ENCODE measurements at places on chromosomes 2 and 18. TPM values are rescaled to one million over a fixed set of nuclear protein-coding genes. Genes with fewer than 3 reads are reported as not detected.

The DGKD gene
- total RNA-seq = 11.7 TPM

DNA sequence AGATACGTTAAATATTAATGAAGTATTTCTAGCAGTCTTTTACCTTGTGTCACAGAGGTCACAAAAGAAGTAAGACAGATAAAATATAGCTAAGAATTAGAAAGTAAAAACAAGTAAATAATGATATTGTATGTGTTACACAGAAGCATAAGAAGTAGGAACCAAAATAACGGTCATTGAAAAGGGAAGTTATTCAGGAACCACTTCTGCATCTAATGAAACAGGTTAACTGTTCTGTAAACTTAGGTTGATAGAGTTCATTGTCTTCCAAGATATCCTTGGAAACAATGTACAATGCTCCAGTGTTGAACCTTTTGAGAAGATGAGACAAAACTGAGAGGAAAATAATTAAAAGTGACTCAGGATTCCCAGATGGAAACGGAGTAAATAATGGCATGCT, 57.1 kb upstream of the CD302 start:
- no peak for DNase-seq

The ZAP70 gene
- not detected for total RNA-seq

The PIEZO2 gene
- total RNA-seq = not detected

GRCh38 chr2:233892793-233893192, 24.4 kb upstream of the TRPM8 start:
- DNase-seq = no peak

- peak; percentile 10 for DNase-seq
Measured at GRCh38 chr2:156947261-156947660, 310.2 kb upstream of the GALNT5 start.

DNA sequence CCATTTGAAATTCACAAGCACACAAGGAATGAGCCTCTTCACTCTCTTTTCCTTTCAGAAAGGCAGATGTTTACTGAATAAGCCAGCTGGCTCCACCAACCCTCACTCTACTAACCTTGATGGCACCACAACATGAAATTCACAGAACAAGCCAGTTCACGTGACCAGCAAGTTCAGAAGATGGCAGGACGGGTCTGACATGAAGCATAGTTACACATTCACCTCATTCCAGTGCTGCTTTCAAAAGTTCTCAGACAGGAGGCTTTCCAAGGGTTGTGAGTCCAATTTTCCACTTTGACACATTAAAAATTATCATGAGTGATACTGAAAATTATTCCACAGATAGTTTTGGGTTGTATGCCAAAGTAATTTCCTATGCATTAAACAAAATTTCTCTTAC, 74.2 kb upstream of the MBOAT2 start:
- no peak for DNase-seq

DNA sequence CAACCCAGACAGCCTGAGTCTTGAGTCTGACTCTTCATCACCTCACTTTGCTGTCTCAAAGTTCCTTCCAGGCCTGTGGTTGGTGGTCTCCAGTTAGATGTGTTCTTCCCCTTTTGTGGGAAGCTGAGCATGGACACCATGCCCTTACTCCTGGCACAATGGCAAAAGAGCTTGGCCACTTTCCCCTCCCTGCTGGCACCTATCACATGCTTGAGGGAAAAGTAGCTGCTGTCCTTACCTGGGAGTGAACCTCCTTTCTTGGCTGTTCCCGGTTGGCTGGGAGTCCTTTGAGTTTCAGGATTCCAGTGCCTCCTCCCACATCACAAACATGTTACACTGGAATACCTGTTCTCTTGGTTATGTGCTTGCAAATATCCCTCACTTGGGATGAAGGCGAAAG, 97.8 kb downstream of the GATA6 start:
- no peak for DNase-seq

DNA sequence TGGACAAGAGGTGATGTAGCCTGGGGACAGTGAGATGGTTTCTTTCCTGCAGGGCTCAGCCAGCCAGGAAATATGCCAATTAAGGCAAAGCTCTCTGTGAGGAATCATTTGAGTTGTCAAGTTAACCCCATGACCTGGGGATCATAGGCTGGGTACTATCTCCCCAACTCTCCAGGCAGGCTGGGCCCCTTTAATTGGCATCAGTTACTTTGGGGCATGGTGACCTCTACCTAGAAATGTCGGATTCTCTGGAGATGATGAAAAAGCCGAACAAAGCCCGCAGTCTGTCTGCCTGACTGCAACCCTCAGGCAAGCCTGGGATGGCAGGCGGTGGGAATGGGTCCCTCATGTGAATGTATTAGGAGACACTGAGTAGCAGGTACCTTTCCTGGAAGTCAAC, 193.5 kb upstream of the SMAD2 start:
- DNase-seq = no peak

The INSIG2 gene
- 9.6 TPM for total RNA-seq

- no peak for DNase-seq
Measured at GRCh38 chr18:57410749-57411148, 24.4 kb upstream of the ONECUT2 start.

- DNase-seq = no peak
Measured at GRCh38 chr2:212242724-212243123, 295.9 kb downstream of the ERBB4 start.

- DNase-seq = no peak
Measured at GRCh38 chr2:85514323-85514722, 24.6 kb upstream of the MAT2A start.

The ZBTB7C gene
- total RNA-seq = not detected

The MARCHF4 gene
- total RNA-seq = 48.9 TPM

DNA sequence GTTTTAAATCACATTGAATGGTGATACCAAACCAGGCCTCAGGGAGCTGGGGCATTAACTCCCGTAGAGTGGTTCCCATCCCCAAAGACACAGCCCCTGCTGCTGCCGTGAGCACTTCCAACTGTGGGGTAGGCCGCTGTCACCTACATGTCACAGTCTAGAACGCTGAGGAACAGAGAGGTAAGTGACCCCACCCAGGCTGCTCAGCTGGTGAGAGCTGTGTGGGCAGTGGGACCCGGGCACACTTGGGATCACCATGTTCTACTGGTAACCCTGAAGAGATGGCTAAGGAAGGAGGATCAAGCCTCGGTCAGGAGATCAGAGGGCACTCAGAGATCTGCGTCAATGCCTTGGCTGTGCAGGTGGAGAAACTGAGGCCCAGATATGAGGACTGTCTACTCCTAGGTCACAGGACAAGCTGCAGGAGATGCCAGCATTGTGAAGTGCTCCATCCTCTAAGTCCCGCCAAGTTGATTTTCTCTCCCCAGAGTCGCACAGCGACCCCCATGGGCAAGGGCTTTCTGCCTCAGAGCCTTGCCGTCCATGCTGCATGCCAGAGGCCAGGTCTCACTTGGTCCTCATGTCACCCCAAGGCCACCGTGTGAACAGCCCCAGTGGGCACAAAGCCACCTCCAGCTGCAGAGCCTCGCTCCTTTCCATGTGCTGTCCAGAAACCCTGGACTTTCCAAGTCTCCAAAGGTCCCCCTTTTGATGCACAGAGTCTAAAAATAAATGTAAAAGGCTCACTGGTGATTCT, 144.2 kb upstream of the OTOS start:
- no peak for DNase-seq

The DOK1 gene
- total RNA-seq = 38.4 TPM

GRCh38 chr18:44149706-44150105, 531.0 kb upstream of the SETBP1 start:
- no peak for DNase-seq

DNA sequence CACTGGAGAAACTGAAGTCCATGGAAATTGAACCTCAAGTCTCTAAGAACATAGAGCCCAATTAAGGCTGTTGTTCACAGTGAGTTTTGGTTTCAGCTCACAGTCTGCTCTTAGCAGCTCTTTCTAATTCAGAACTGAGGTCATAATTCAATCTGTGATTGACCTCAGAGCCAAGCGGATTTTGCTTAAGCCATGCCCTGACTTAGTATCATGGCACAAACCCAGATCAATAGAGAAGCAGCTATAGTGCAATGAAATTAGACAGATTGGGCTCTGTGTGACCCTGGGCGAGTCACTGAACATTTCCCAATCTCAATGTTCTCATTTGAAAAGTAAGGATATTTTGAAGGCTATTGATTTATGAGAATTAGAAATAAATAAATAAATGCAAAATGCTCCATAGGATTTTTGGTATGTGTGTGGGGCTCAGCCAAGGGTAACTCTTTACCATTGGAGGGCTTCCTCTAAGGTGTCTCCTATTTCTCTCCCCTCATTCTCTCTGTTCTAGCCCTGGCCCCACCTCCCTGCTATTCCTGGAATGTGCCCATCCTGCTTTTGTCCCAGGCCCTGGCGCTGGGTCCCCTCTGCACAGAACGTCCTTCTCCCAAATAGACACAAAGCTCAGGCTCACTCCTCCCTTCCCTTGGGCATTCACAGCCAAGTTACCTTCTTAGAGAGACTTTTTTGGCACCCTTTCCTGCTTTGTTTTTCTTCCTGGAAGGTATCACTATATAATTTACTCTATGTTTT, 239.6 kb downstream of the LPIN1 start:
- DNase-seq = no peak
